ENCODE measurements at places on chromosomes 5 and 9.

DNA sequence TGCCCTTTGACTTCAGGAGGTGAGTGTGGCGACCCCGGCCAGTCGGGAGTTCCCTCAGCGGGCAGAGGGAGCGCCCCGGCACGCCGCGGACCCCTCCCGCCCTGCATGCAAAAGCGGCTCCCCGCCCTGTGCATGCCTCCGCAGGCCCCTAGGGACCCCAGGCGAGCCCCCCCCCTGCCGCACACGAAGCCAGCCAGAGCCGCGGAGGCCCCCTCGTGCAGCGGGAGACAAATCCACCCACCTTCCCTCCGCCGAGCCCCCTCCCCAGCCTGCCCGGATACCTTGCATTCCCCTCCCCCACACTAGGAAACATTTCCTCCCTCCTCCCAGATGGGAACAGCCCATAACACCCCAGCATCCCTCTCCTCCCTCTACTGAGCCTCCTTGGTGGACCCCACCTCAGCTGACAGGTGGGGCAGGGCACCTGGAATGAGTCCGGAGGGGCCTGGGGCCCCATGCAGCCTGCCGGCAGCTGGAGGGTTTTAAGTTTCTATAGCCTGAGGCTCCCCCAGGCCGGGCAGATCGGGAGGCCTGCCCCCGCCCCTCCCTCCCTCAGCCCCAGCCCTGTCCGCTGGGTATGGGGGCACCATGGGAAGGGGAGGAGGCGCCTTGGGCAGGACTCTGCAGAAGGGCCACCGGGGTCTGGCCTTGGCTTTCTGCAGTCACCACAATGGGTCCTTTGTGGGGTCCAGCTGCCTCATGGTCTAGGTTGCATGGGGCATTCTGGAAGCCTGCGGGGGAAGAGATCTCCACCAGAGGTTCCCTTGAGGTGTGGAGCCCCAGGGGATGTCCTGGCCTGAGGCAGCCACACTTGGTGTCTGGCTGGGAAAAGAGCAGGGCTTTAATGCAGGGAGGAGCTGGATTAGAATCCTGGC, 601 bp downstream of the ERGIC1 start:
- peak; percentile 29 for DNase-seq

GRCh38 chr5:66551945-66552344, 44.2 kb upstream of the MAST4 start:
- DNase-seq, result no peak

GRCh38 chr9:112120439-112120925, 54.6 kb downstream of the SUSD1 start:
- DNase-seq, result no peak

GRCh38 chr9:3850098-3850497, 324.3 kb upstream of the RFX3 start:
- DNase-seq, result no peak

GRCh38 chr5:82327941-82328340, 49.8 kb upstream of the RPS23 start:
- no peak for DNase-seq

DNA sequence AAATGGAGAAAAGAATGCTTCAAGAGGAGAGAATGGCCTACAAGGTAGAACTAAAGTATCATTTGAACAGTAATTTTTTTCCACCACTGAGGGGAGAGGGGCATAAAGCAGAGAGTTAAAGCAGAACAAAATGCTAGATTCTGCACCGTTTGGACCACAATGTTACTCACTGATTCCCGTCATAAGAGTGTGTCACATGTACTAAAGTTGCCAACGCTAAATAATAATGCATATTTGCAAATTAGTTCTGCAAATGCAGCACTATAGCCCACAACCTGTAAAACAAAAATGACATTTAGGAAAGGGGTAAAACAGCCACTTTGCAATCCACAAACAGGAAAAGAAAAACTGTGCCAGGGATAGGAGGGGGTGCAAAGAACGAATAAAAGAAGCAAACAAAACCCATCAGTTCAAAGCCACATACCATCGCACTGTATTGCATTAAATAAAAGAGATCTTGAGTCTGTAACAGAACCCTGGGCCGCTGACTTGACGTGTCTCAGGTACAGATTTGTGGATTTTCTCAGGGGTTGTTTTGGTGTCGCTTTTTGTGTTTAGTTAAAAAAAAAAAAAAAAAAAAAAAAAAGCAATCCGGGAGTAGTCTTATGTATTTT, 7.7 kb upstream of the NFIB start:
- no peak for DNase-seq

DNA sequence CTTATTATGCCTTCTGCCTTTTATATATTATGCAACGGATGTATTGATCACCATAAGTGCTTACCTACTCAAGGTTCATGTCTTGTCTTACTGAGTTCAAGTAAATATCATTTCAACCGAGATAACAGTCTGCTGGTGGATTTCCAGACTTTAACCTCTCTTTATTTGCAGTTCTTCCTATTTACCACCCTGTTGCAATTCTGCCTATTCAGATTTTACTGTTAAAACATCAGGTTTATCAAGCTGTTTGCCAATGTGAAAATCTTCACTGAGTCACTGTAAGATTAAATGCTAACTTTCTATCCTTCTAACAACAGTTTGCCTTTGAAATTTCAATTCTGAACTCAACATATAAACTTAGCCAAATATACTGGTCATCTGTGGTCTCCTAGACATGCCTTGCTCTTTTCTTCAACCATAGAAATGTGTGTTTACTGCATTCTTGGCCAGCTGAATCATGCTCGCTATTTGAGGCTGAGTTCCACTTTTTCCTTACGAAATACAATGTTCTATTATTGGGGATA, 471.7 kb upstream of the RORB start:
- DNase-seq, result no peak

DNA sequence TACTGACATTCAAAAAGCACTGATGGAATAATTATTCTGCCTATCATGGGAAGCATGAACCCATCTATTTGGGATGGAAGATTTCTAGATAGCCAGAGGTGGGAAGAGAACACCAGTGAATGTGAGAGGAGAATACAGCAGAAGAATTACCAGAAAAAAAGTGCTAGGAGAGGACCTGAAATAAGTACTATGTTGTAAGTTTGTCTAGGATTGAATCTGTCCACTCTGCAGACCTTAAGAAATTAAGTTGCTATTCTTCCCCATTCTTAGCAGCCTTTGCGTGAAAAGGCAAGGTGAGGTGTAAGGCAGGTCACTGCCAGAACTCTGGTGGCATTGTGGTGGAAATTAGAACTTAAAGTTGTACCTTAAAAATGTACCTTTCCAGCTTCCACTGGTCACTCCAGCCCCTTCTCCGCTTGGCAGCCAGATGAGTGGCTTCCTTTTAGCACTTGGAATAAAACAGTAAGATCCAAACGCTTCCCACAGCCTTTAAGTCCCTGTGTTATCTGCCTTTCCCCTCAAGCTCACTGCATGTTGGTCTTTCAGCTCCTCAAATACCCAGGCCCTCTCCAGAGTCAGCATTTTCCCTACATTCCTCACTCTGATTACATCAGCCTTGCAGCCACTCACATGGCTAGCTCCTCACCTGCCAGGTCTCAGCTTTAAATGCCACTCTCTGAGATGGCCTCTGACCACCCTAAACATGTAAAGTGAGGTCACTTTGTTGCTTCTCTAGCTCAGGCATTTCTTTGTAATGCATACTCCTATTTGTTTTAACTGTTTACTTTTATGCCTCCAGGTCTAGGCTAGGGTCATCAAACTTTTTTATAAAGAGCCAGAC, 253.0 kb downstream of the EPB41L4A start:
- no peak for DNase-seq

DNA sequence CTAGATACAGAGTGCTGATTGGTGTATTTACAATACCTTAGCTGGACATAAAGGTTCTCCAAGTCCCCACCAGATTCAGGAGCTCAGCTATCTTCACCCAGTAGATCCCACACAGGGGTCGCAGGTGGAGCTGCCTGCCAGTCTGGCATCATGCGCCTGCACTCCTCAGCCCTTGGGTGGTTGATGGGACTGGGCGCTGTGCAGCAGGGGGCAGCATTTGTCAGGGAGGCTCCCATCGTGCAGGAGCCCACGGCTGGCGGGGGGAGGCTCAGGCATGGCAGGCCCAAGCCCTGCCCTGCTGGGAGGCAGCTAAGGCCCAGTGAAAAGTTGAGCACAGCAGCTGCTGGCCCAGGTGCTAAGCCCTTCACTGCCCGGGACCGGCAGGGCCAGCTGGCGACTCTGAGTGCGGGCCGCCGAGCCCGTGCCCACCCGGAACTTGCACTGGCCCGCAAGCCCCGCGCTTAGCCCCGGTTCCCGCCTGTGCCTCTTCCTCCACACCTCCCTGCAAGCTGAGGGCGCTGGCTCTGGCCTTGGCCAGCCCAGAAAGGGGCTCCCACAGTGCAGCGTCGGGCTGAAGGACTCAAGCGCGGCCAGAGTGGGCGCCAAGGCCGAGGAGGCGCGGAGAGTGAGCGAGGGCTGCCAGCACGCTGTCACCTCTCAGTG, 314.1 kb upstream of the ATP10B start:
- no peak for DNase-seq

GRCh38 chr5:72955143-72955767, 586 bp upstream of the FCHO2 start:
- DNase-seq, result no peak

- DNase-seq, result no peak
Observed at GRCh38 chr5:152218694-152219093, 186.4 kb downstream of the NMUR2 start.

DNA sequence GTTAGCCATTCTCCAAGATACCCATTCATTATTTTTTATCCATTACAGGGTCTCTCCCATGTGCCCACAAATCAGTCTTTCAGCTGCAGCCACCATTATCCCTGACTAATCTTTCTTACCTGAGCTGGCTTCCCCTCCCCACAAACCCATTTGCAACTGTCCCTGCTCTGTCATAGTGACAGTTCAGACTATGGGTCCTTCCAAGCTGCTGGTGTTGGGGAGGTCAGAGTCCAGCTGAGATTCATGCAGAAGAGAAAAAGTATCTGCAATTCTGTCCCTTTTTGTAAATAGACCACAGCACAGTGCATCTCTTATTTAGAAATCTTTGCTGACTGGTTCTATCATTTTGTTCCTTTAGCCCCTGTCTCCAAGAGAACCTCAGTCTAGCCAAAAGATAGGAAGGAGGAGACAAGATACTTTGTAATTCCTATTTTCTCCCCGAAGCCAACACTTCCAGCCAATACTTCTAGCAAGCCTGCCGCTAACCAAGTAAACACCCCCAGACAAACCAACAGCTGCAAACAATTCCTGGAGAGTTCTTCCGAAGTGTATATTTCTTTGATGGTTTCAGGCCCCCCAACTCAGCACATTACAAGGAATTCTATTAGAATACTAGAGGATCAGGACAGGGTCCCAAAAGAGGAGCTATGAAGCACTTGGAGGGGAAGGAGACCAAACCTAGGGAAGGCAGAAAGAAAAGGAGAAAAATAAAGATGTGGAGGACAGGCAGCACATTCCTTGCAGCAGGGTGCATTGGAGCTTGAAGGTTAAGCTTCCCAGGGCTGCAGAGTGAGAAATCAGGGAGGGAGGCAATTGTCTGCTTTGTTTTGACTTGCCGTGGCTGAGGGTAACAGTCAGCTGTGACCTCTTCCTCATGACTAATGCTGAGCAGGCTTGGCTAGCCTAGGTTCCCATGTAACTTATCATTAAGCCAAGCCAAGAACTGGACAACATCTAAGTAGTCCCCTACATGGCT, 148.5 kb downstream of the SGCD start:
- DNase-seq, result no peak

- no peak for DNase-seq
Observed at GRCh38 chr5:27402828-27403227, 364.4 kb upstream of the CDH9 start.

- DNase-seq, result no peak
Observed at GRCh38 chr9:5375790-5376477, 36.3 kb upstream of the RLN1 start.

GRCh38 chr5:761854-762710, 22.4 kb downstream of the ZDHHC11B start:
- no peak for DNase-seq

GRCh38 chr5:39598661-39599248, 174.0 kb upstream of the DAB2 start:
- no peak for DNase-seq

- no peak for DNase-seq
Observed at GRCh38 chr9:90996154-90997065, 194.8 kb downstream of the SYK start.

- DNase-seq, result no peak
Observed at GRCh38 chr5:87313216-87313615, 45.5 kb downstream of the RASA1 start.

DNA sequence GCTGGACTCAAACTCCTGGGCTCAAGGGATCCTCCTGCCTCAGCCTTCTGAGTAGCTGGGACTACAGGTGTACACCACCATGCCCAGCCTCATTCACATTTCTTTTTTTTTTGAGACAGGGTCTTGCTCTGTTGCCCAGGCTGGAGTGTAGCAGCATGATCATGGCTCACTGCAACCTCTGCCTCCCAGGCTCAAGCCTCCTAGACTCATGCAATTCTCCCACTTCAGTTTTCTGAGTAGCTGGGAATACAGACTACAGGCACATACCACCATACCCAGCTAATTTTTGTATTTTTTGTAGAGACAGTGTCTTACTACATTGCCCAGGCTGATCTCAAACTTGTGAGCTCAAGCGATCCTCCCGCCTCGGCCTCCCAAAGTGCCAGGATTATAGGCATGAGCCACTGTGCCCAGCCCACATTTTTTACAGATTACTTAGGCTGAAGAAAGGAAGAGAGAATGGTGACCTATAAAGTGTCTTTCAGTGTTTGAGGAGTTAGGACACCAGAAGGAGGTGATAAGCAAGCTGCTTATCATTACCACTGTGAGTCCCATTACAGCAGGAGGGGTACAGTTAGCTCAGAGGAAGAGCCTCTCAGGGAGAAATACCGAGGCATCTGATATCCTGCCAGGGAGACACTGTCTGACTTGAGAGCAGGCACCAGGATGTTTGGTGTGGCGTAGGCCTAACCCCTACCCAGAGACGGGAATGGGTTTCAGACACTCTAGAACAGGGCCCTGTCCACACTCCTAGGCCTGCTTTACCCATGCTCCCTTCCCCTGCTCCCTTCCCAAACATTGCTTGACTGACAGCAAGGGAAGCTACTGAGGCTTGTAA, 9.7 kb downstream of the FAXDC2 start:
- DNase-seq, result no peak

- peak; percentile 6 for DNase-seq
Observed at GRCh38 chr9:93827545-93828330, 127.4 kb downstream of the BARX1 start.

DNA sequence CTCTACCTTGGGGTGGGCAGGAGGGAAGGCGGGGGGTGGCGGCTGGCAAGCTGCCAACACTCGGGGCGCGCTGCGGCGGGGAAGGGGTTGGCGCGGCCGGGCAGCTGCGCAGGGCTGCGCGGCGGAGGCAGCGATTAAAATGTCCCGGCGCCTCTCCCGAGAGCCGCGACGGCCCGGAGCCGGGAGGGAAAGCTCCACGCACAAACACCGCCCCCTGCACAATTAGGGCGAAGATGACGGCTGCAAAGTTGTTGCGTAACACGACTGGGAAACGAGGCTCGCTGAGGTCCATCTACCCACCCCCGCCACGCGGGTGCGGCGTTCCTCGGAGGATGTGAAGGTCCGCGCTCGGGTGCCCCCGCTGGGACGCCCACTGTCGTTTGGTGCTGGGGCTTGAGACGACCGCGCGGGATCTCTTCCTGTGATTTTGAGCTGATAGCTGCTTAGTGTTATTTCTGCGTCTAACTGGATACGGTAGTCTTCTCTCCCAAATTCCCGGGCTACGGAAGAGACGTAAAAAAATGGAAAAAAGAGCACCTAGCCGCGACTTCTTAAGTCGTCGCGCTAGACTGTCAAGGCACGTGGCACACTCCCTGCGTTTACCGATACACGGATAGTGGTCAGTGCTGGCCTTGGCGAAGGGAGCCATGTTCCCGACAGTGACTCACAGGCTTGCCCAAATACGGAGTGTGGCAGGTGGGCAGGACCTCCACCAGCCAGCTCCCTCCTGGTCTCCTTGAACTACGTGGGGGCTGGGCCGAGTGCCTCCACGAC, 958 bp upstream of the NFIL3 start:
- peak; percentile 51 for DNase-seq

Measured in stimulated activated naive CD4-positive, alpha-beta T cell (primary cell).